ENCODE measurements at places on chromosomes 13 and 19.

- no peak for DNase-seq
These were observed 26.5 kb downstream of the COMP start for GRCh38 chr19:18764591-18765051.

GRCh38 chr19:9966024-9966423, 29.7 kb upstream of the OLFM2 start:
- DNase-seq: no peak

DNA sequence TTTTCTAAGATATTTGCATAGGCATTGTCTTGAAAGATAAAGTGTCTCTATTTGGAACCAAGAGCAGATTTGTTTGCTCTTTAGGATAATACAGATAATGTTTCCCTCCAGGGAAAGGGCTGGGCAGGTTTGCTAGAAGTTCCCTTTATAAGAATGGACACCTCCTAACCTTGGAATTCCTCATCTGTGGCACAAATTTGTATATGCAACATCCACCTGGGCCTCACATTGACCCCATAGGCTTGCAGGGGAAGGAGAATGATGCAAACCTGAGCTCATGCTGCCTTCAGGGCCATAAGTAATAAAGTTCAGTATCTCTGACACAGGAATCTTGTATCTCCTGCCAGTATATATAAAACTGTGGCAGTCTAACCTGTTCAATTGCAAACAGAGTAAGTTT, 508.4 kb upstream of the MIR17HG start:
- no peak for DNase-seq

- DNase-seq: no peak
These were observed 2.8 kb downstream of the ZNF667 start for GRCh38 chr19:56474308-56474707.

- no peak for DNase-seq
These were observed 37.5 kb upstream of the POMP start for GRCh38 chr13:28621449-28621848.

- DNase-seq: no peak
These were observed 6.3 kb downstream of the THSD1 start for GRCh38 chr13:52399708-52400107.

DNA sequence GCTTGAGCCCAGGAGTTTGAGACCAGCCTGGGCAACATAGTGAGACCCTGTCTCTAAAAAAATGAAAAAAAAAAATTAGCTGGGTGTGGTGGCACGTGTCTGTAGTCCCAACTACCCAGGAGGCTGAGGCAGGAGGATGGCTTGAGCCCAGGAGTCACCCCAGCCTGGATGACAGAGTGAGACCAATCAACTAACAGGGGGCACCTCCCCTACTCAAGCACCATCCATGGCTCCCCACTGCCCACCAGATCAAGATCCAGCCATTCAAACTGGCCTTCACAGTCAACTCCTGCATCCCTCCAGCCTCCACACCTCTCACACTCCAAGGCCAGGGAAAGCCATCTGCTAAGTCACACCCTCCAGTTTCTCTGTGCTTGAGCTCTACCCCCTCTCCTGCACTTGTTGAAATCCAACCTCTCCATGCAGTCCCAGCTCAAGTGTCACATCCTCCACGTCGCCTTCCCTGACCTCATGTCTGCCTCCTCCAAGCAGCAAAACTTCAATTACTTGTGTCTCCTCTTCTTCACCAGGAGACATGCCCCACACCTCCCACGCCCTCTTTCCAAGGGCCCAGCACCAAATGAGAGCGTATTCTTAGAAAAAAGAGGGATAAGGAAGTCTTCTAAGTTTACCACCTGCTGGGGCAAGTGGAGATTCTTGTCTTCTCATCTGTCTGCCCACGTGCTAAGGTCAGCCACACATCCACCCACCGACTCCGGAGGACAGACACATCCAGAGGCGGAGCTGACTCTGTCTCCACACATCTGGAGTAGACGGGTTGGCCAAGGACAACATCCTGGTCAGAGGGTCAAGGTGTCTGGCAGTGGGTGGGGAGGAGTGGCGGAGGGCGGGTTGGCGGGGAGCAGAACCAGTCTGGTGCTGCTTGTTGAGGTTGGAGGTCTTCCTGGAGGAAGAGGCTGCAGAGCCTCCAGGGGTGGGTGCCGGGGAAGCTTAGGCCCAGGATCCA, 974 bp upstream of the CYP4F22 start:
- no peak for DNase-seq
